Glomerular endothelial cell (primary cell): ENCODE measurements at places on chromosomes 12 and 14.

- no peak for DNase-seq
Measured at GRCh38 chr14:63231766-63232165, 27.5 kb downstream of the RHOJ start.

DNA sequence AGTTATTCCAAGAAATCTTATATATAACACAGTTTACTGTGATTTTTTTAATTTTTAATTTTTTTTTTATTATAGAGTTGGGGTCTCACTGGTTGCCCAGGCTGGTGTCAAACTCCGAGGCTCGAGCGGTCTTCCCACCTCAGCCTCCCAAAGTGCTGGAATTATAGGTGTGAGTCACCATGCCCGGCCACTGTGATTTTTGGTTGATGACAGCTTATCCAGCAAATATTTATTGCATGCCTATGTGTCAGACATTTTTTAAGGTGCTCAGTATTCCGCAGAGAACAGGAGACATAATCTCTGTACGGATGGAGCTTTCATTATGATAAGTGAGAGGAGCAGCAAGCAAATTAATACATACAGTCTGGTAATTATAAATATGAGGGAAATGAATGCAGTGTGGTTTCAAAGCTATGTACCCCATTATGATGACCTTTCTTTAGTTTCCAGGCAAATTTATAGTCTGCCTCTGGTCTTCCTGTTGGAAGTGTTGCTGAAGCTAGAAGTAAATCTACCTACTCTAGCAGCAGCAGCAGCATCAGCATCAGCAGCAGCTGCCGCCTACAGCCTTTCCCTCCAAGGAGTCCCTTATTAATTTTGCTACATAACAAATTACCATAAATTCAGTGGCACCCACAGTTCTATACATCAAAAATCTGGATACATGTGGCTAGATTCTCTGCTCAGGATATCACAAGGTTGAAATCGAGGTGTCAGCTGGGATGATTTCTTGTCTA is 32.3 kb downstream of the FRS2 start:
- no peak for DNase-seq

GRCh38 chr12:3036901-3037600 is 40.1 kb upstream of the TSPAN9 start:
- DNase-seq, result no peak

- no peak for DNase-seq
Measured at GRCh38 chr12:75690296-75690955, 179.0 kb upstream of the KRR1 start.

DNA sequence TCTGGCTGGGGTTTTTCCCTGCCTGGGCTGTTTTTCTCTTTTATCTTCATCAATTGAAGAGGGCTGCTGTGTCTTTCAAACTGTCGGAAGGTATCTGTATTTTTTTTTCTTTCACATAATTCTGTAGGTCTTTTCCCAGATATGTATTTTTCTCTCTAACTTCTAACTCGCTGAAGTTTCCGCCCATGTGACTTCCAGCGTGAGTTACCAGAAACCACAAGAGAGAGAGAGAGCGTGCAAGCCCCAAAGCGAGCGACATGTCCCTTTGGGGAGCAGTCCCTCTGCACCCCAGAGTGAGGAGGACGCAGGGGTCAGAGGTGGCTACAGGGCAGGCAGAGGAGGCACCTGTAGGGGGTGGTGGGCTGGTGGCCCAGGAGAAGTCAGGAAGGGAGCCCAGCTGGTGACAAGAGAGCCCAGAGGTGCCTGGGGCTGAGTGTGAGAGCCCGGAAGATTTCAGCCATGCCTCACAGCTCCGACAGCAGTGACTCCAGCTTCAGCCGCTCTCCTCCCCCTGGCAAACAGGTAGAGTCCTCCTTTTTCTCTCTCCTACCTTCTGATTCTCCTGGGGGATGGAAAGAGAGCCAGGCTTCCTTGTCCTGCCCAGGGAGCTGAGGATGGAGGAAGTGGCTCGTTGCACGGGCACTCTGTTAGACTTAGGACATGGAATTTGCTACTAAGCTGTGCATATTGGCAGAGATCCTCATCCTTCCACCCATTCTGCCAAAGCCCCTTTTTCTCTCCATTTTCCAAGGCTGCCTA is at the start of gene BATF:
TSS of gene BATF (plus strand) at position 246 of the 759 bp plus-strand sequence. CDS start at position 460, 214 bp downstream.
- DNase-seq, result no peak
